Camera-type eye (tissue), 1 donor: ENCODE measurements at places on chromosomes 12 and 14. TPM values are rescaled to one million over a fixed set of nuclear protein-coding genes. Genes with fewer than 3 reads are reported as not detected.

The NANOG gene
- total RNA-seq, result not detected

The NINJ2 gene
- total RNA-seq, result 0.93 TPM

The ATL1 gene
- total RNA-seq, result 34.6 TPM

The C3AR1 gene
- 2.0 TPM for total RNA-seq

The SLCO1B3 gene
- not detected for total RNA-seq

The RNASE3 gene
- total RNA-seq, result not detected

The TSPAN11 gene
- total RNA-seq, result 15.6 TPM

The IRF2BPL gene
- total RNA-seq, result 65.9 TPM

The VEZT gene
- 206 TPM for total RNA-seq

The ABCC9 gene
- total RNA-seq, result 44.8 TPM
